ENCODE measurements at places on chromosomes 2 and 18.

- DNase-seq = no peak
Observed at GRCh38 chr2:145254291-145254690, 734.4 kb upstream of the ZEB2 start.

DNA sequence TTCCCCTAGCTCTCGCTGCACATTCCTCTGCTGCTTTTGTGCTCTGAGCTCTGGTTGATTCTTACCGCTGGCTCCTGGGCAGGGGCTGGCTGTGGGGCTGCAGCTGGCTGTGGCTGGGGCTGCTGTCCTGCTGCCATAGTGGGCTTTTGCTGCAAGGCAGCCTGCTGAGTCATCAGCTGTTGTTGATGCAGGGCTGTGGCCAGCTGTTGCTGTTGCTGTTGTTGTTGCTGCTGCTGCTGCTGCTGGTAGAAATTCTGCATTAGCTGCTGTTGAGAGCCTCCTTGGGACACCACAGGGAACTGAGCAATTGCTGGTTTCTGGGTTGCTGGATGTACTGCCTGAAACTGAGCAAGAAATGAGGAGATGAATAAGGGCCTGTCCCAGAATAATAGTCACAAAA lies 77.2 kb upstream of the NFU1 start:
- DNase-seq = peak; percentile 89

DNA sequence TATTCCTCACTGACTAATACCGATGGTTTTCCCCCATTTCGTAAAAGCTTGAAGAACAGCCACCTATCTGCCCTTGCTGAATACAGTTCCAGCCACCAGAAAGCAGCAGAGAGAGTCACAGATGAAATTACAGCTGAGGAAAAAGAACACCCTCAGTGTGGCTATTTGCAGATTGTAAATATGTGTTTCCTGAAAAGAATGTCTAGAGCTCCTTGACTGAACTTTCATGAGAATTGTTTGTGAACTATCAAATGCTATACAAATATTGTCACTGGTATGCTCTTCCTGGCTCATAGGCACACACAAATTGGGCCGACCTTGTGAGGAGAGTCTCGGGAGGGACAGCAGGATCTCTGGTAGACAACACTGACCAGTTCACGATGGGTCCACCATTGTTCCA lies 58.1 kb upstream of the TTC39C start:
- DNase-seq = no peak

GRCh38 chr2:15720561-15721307 lies 129.1 kb downstream of the DDX1 start:
- DNase-seq = no peak

DNA sequence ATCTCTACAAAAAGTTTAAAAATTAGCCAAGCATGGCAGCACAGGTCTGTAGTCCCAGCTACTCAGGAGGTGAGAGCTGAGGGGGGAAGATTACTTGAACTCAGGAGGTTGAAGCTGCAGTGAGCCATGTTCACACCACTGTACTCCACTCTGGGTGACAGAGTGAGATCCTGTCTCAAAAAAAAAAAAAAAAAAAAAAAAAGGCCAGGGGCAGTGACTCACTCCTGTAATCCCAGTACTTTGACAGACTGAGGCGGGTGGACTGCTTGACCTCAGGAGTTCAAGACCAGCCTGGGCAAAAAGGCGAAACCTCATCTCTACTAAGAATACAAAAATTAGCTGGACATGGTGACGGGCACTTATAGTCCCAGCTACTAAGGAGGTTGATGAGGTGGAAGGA lies 37.0 kb downstream of the PUM2 start:
- DNase-seq = peak; percentile 25

DNA sequence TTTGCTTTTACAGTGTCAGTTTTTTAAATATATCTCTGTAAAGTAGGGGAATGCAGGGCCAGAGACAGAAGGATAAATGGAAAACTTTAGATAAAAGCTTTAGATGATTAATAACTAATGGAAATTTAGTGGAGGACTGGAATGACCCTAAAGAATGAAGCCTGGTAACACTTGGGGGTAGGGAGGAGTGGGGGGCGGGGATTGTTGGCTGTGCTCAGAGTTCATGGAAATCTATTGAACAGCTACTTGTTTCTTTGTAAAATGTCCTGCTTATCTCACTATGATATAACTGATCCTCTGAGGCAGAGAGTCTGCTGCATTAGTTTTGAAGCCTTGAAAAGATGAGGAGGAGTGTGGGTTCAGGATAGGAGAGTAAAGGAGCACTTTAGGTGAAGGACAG lies 90.5 kb downstream of the TMEM185B start:
- DNase-seq = peak; percentile 33

DNA sequence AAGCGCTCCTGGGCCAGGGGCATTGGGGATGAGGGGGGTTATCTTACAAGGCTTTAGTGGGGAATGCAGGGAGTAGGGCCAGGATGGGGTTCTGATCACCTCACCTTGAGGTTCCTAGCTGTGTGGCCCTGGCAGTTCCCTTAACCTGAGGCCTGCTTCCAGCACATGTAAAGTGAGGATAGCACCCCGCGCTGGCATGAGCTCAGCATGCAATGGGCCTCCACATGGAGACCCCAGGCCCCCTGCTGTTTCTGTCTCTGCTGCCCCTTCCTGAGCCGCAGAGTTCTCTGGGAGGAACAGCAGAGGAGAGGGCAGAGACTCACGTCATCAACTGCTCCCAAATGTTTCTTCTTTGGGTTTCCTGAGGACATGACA lies 8.6 kb upstream of the TEX51 start:
- no peak for DNase-seq

- peak; percentile 65 for DNase-seq
Observed at GRCh38 chr2:197258580-197258979, 52.0 kb downstream of the ANKRD44 start.

DNA sequence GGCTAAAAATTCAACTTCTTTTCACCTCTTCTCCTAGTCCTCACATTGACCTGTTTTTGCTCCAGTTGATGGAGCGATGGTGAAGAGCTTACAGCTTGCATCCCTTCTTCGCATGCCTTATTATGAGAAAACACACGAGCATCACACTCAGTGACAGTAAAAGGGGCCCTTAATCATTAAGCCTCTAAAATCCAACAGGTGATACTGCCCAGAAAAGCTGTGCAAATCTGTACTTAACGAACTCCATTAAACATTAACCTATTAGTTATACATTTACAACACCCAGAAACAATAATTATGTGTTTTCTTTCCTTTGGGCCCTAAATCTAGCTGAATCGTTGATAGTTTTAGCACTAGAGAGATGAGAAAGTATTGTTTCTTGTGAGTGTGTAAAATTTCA lies 54.8 kb downstream of the LAMA1 start:
- no peak for DNase-seq

DNA sequence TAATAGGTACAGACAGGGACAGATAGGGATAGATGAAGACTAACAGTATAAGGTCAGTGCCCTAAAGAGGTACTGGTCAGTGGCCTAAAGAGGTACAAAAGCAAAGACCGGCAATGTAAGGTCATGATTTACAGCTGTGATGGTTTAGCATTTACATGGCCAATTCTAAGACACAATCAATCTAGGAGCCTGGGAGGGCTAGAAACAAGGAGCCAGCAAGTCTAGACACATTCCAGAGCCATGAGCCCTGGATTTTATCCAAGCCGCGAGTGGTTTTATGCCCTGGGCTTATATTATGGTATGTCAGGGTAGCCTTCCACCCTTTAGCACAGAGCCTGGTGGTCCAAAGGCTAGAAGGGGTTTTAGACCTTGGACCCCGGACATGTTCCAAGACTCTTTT lies 124.2 kb downstream of the CBLN2 start:
- peak; percentile 63 for DNase-seq

DNA sequence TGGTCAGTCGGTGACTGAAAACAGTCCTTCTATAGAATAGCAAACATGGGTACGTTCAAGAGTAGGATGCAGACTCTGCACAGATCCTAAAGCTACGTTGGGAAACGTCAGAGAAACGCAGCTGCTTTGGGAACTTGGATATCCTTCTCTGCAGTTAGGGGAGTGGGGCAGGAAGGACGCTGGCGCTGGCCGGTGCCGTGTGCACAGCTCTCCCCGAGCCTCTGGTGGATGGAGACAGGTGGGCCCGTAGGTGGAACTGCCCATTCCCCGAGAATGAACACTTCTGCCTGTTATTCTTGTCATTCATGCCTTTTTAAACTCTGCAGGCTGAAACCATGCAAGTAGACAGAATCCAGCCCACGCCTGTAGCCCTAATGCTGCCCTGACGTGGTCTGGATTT lies 91.7 kb upstream of the MBOAT2 start:
- DNase-seq = no peak

- DNase-seq = peak; percentile 18
Observed at GRCh38 chr2:26942543-26943295, 27.7 kb upstream of the MAPRE3 start.

DNA sequence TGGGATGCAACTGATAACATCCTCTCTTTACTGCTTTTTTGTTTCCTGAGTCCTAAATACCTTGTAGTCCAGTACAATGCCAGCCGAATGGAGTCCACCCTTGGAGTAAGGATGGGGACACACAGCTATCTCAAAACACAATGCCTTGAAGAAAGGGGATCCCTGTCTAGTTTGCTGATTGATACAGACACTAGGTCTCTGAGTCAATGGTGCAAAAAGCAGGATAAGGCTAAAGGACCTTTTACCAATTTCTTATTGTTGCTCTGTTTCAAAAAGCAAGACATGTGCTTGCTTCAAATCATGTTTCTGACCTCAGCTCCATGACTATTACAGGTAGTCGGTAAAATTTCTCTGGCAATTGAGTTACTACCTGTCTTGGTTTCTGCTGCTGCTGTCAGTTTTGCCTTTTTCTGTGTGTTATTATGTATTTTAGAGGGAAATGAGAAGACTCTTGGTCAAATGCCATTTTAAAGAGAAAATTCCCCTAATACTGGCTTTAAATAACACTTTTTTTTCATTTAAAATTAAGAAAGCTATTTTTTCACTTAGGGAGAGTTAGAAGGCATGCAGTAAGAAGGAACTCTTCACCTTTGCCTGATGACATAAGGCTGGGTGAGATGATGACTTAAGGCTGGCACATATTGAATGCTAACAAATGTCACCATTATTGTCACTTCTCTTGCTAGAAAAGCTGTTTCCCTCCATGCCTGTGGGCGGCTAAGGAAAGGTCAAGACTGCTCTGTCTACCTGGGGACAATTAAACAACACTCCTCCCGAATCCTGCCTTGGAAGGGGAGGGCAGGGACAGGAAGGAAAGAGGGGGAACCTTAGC lies 4.9 kb upstream of the FIGLA start:
- DNase-seq = no peak

GRCh38 chr18:45416168-45416567 lies 199.1 kb upstream of the SLC14A2 start:
- DNase-seq = peak; percentile 55

- DNase-seq = no peak
Observed at GRCh38 chr2:205511221-205511620, 171.1 kb upstream of the NRP2 start.
